Lung microvascular endothelial cell (primary cell): ENCODE measurements at places on chromosomes 16 and 17. TPM values are rescaled to one million over a fixed set of nuclear protein-coding genes. Genes with fewer than 3 reads are reported as not detected.

DNA sequence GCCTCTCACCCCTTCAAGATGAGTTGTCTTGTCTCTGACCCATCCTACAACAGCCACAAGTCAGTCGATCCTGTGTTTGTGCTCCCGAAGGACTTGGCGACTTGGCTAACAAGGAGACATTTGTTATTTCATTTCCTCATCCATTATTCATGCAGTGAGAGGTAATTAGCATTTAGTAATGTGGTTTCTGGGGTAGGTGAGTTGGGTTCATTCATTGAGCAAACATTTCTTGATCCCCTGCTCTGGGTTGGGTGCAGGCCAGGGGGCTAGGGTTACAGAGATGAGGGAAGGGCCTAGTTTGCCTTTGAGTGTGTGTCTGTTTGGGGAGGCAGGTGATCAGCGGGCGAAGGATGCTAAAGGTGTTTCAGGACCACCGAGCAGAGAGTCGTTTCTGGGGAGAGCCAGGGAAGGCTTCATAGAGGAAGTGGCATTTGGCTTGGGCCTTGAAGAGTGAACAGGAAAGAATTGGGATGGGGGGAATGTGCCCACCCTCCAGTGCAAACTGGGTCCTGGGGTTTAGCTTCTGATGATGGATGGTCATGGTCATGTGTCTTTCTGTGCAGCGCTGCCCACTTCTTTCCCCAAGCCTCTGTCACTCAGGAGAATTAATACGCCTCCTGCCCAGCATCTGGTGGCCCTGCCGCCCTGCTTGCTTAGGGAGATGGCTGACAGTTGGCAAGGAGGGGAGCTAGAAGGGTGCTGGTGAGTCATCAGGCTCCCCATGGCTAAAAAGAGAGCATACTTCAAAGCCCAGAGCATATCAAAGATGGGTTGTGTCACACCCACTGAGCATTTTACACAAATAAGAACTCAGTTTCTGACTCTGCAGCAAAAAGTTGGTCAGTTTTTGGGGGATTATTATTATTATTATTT is 38.5 kb downstream of the MSI2 start:
- no peak for DNase-seq

GRCh38 chr17:74343526-74344284 is 17.7 kb downstream of the KIF19 start:
- no peak for DNase-seq

DNA sequence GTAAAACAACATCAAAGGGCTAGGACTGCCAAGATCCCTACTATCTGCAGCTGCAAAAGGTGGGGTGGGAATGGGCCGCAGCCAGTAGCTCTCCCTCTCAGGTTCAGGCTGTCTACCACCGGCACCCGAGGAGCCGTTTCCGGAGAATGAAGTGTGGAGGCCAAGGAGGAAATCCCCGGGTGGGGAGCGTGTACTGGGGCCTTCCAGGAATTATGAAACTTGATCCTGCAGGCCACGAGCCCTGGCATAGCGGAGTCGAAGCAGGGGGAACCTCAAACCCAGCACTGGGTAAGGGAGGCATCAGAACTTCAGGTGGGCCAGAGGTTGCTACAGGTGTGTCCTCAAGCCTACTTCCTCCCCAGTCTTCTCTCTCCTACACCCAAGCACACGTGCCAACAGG is 5.1 kb downstream of the INPP5K start:
- no peak for DNase-seq

GRCh38 chr17:78120971-78121800 is 7.4 kb downstream of the TMC6 start:
- DNase-seq, result no peak

- no peak for DNase-seq
These were observed 67.0 kb downstream of the SMPD3 start for GRCh38 chr16:68381363-68381724.

GRCh38 chr17:82685291-82685690 is 13.2 kb downstream of the RAB40B start:
- DNase-seq, result no peak

DNA sequence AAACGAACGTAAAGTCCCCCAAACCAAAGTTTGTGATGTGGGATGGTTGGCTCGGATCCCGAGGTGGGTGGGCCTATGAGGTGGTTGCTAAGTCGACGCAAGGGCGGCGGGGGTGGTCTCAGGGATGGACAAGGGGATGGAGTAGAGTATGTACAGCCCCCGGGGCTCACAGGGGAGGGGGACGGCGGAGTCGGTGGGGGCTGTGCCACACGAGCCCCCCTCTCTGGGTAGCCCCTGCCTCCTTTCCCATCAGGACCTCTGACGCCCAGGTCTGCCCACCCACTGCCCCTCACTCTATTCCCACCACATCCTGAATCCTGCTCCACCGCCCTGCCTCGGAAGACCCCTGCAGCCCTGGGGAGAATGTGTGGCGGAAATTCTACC is 15.2 kb downstream of the IL34 start:
- no peak for DNase-seq

- no peak for DNase-seq
These were observed 240.5 kb downstream of the SEC14L1 start for GRCh38 chr17:77381185-77381700.

- no peak for DNase-seq
These were observed 89.7 kb upstream of the CDYL2 start for GRCh38 chr16:80894091-80894490.

DNA sequence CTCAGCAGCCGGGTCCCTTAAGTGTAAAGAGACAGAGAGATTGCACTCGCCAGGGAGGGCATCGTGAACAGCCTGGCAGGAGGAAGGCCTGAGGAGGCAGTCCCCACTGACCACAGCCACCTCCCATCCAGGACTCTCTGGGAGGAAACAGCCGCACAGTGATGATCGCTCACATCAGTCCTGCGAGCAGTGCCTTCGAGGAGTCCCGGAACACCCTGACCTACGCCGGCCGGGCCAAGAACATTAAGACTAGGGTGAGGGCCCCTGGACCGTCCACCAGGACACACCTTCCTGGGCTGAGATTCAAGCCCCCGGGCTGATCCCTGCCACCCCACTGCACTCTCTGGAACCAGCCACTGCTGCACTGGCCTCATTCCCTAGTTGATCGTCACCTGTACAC is 14.0 kb downstream of the BTBD17 start:
- DNase-seq, result no peak

DNA sequence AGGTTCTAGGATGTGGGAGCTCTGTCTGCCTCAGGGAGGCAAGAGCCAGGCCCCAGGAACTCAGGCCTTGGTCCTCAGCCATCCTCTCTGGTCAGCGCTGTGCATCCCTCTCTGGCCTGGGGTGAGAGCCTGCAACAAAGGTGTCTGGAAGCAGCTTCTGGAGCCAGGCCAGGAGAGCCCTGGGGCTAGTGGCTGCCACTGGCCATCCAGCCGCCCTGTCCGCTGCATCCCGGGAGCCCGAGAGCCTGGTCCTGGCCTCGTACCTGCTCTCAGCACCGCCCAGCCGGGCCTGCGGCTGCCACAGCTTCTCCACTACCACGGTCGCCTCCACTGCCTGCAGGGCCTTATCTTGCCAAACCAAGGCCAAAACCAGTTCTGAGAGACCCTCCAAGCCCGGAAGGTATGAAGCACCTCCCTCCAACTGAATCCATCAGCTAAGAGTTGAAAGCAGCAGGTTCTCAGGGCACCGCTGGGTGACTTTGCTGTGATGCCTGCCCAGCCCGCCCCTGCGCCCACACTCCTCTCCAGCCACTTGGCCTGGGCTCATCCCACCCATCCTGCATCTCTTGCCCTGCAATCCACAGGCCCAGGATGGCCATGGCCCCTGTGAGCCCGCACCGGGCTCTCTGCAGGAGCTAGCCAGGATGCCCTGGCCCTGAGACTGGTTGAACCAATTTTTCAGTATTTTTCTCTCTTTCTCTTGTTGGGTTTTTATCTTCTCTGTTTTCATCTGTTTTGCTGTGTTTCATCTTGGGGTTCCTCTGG is 85.7 kb downstream of the AMFR start:
- DNase-seq, result no peak

GRCh38 chr16:71659471-71659870 is 33.5 kb downstream of the MARVELD3 start:
- DNase-seq, result no peak

GRCh38 chr17:66301367-66301863 is 998 bp upstream of the PRKCA start:
- no peak for DNase-seq

GRCh38 chr17:43591779-43592562 is 45.8 kb upstream of the ETV4 start:
- peak; percentile 92 for DNase-seq

DNA sequence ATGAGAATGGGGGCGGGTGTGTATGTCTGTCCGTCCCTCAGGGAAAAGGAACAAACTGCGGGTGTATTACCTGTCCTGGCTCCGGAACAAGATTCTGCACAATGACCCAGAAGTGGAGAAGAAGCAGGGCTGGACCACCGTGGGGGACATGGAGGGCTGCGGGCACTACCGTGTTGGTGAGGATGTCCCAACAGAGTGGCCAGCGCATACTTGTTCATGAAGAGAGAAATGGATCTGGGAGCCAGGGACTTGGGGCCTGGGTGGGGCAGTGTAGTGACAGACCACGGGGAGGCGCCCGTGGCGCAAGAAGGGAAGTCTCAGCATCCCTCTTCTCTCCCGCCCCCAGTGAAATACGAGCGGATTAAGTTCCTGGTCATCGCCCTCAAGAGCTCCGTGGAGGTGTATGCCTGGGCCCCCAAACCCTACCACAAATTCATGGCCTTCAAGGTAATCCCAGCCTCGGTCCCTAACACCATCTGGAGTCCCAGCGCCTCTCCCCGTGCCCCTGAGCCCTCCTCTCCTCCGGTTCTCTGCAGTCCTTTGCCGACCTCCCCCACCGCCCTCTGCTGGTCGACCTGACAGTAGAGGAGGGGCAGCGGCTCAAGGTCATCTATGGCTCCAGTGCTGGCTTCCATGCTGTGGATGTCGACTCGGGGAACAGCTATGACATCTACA is 3.5 kb upstream of the C17orf107 start:
- DNase-seq, result no peak

- DNase-seq, result peak; percentile 26
These were observed 44.0 kb upstream of the AKTIP start for GRCh38 chr16:53546988-53547391.

GRCh38 chr17:82042649-82043048 is 5.2 kb upstream of the DCXR start:
- DNase-seq, result no peak

DNA sequence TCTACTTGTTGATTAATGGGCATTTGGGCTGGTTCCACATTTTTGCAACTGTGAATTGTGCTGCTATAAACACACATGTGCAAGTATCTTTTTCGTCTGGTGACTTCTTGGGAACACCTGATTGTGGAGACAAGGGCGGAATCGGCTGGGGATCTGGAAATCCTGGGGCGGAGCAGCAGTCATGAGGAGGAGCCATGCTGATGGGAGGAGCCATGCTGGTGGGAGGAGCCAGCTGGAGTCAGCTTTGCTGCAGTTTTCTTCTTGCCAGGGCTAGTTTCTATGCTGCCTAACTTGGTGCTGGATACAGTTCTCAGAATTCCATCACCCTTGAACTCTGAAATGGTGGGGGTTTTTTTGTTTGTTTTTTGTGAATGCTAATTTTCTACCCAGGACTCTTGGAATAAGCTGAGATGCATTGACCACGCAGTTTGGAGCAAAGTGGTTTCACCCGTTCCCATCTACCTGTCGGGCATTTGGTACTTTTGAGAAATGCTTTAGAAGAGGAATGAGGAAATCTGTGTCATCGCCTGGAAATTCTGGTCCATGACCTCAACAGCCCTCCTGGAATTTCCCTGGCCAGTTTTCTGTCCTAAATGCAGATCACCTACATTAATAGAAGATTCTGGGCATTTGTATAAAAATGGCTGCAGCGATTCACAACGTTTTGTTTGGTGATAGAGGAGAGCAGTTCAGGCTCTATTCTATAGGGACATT is 217.4 kb upstream of the ZFHX3 start:
- DNase-seq, result peak; percentile 8

GRCh38 chr16:64304396-64304795 is 817.5 kb downstream of the CDH11 start:
- no peak for DNase-seq

VAMP2 gene
- total RNA-seq, result 2.8 and 4.6 TPM in 2 replicates

SLC5A11 gene
- total RNA-seq, result not detected in 2 replicates

ZDHHC1 gene
- 2.6 and 3.5 TPM in 2 replicates for total RNA-seq

KRT13 gene
- total RNA-seq, result under 0.01 TPM in 1 of 2 replicates, not detected in the other

CIBAR2 gene
- total RNA-seq, result not detected in 2 replicates

VASN gene
- total RNA-seq, result 0.44 and 1.6 TPM in 2 replicates

TP53TG3 gene
- not detected in 2 replicates for total RNA-seq

TAT gene
- not detected in 2 replicates for total RNA-seq

HCRT gene
- total RNA-seq, result not detected in 2 replicates

ATP2C2 gene
- total RNA-seq, result under 0.01 TPM in 1 of 2 replicates, not detected in the other
